Muscle of arm (tissue), 14 donors: ENCODE measurements at places on chromosomes 5 and 9. TPM values are rescaled to one million over a fixed set of nuclear protein-coding genes. Genes with fewer than 3 reads are reported as not detected.

CMYA5 gene
- polyA plus RNA-seq = 230 TPM

C9orf78 gene
- 49.7 TPM for polyA plus RNA-seq

NPR2 gene
- not detected for polyA plus RNA-seq

MCC gene
- 22.8 TPM for polyA plus RNA-seq

SPINK4 gene
- polyA plus RNA-seq = 0.49 TPM

PTPN3 gene
- polyA plus RNA-seq = not detected

QRFP gene
- 0.41 TPM for polyA plus RNA-seq

APC gene
- polyA plus RNA-seq = 30.7 TPM

ANKRD20A1 gene
- polyA plus RNA-seq = not detected

ATOX1 gene
- polyA plus RNA-seq = 46.3 TPM

HAVCR1 gene
- polyA plus RNA-seq = 2.5 TPM

CNTNAP3 gene
- 1.7 TPM for polyA plus RNA-seq

FER gene
- polyA plus RNA-seq = 11.8 TPM

CFAP77 gene
- polyA plus RNA-seq = not detected

RLN2 gene
- polyA plus RNA-seq = 0.54 TPM

LCN10 gene
- not detected for polyA plus RNA-seq

GRCh38 chr5:7852542-7852941, 1.6 kb upstream of the CFAP90 start:
- no peak for DNase-seq

DNA sequence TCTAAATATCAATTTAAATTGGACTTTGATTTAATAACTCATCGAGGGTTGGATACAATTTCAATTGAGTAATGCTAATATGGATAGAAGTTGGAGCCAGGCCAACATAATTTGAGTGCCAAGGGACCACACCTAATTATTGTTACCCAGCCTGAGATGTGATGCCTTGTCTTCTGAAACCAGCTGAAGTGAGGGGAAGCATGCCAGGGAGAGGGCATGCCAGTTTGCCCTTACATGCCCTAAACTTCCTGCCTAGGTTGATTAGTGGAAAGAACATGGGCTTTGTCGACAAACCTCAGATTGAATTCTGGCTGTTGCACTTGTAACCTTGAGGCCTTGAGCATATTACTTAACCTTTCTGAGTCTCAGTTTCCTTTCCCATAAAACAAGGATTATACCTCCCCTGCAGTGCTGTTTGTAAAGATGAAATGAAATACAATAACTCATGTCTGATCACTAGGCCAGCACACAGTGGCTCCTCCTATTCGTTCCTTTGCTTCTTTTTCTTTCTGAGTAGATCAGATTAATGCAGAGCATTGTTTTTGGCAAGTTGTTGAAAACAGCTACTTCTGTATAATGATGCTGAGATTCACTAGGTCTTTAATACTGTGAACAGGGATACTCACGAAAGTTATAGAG, 412.8 kb downstream of the TLE4 start:
- DNase-seq = no peak

DNA sequence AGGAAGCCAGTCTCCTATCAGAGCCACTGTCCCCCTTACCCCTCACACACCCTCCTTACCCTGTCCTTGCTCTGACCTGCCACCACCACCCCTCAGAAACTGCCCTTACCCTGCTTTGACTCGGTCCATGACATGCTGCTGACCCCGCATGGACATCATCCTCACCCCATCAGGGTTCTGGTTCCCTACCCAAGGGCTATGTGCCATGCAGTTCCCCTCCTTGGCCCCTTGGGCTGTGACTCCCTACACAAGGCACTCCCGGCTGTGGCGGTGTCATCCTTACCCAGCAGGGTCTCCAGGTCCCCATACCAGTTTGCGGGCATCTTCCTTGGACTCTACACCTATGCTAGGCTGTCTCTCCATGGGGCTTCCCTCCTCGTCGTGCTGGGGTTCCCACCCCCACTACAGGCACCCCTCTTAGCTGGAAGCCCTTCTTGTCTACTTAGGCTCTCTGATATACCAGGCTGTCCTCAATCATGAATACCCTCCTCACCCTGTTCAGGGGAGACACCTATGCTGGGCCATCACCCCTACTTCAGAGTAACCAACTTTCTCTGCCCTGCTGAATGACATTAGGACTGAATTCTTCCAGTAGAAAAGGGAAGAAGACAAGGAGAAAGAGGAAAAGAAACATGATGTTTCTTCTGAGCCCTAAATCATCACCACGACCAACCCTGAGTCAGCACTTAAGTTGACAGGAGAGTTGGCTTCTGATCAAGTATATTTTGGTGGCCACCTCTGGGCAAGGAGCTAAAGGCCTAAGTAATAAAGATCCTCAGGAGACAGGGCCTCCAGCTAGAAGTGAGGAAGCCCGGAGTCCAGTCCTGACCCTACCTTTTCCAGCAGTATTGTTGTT, 115.2 kb downstream of the GCNT1 start:
- no peak for DNase-seq

DNA sequence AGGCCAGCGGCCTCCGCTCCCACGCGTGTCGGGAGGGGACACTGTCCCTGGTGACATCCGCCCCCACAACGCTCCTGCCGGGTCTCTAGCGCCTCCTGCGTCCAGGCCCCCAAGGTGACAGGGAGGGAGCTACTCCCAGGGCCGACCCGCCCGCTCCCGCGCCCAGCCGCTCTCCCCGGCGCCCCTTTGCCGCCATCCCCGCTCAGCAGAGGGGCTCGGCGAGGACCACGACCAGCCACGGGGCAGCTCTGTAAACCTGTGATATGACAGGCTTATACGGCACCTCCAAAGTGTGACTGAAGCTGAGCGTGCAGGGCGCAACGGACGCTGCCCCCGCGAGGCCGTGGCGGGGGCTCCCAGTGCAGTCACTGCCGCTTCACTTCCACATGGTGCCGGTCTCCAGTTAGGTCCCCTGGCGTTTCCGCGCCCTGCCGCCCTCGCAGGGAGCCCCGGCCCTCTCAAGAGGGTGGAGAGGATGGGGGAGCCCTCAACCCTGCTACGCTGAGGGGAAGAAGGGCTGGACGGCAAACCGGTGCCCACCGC, 978 bp upstream of the ADCY2 start:
- no peak for DNase-seq

DNA sequence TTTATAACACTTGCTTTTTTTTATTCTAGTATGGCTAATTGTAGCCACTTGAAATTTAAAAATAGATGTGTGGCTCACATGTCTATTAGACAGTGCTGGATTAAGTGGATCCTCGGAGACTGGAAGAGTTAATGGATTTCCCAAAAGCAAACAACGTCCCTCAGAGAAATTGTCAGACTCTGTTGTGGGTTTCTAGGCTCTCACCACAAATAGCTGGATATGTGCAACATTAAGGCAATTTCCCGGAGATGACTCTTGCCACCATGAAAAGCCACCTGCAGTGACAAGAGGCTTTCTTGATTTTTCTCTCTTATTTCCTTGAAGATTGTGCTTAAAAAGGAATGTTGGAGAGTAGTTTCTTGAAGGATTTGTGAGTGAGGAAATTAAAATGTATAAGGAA, 43.2 kb downstream of the TMEM167A start:
- no peak for DNase-seq

DNA sequence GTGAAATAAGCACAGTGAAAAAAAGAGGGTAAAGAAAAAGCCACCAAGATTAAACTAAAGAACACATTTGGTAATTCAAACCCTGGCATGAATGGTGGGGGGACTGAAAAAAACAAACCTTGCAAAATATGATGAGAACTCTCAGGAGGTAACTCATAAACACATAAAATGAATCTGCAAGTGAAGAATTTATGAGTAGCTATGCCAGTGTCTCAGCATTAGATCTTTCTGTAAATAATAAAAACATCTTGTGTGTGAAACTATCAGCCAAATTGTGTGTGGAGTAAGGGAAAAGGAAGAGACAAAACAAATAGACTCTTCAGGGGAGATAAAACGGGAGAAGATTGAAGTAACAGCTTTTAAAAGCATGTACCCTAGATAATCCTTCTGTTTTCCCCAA, 129.6 kb upstream of the SPEF2 start:
- no peak for DNase-seq

GRCh38 chr9:126515001-126515872, 98.5 kb upstream of the LMX1B start:
- DNase-seq = no peak

- no peak for DNase-seq
Observed at GRCh38 chr5:62614355-62614754, 35.7 kb downstream of the LRRC70 start.

DNA sequence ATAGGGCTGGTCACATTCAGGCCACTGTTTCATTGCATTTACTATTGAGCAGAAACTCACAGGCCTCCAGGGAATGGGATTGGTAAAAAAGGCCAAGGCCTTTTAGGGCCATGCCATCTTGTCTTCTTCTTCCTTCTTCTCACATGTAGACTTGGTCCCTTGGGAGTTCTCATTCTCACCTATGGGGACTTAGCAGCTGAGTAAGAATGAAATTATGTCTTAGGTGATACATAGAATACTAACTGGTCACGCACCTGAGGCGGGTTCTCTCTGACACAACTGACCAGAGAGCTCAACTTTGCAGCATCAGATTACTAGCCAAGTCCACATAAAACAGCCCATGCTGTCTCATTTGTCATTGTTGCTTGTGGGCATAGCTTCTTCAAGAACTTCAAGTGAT, 641.8 kb downstream of the EFNA5 start:
- DNase-seq = no peak

DNA sequence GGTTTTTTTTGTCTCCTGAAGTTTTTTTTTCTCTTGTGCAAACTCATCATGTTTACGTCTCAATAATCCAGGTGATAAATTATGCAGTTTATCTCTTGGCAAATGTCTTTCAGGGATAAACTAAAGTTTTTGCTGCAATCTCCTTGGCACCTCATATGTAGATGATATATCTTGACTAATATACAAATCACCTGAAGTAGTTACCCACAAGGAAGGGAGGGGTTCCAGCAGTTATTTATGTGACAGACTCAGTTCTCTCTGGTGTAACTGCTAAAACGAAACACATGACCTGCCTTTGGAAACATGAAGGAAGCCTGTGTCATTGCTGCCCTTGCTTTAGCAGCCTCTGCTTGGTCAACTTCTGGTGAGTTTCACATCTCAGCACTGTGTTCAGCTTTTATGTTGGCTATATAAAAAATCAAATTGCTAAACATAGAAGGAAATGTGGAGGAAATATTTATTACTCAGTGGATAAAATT, 39.3 kb upstream of the KIAA1958 start:
- DNase-seq = no peak

- DNase-seq = no peak
Observed at GRCh38 chr9:127926906-127927200, 3.7 kb downstream of the PIP5KL1 start.

- no peak for DNase-seq
Observed at GRCh38 chr9:122179690-122180074, 20.0 kb downstream of the MORN5 start.

GRCh38 chr5:160524827-160525226, 103.2 kb downstream of the PTTG1 start:
- no peak for DNase-seq

DNA sequence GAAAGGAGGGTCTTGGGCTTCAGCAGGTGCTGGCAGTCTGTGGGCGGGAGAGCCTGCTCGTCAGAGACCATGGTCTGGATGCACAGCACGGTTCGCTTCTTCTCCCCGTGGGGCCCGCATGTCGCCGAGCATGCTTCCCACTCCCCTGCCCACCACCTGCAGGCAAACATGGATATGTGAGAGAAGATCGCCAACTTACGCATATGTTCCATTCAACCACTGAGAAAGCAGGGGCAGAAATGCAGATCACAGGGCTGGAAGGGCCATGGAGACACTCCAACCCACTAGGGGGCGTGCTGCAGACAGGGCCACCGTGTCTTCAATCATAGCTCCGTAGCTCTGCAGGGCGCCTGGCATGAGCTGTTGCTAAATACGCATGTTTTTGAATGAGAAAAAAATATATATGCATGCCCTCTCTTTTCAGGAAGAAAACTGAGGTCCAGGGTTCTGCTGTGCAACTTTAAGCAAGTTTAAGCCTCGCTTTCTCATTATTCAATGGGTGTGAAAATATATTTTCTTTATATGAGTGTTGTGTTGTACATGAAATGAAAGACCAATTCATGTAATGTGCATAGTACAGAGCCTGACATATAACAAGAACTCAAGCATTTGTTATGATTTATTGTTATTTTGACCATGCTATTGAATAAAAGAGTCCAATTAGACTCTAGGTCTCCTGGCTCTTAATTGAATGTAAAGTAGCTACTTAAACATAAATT, 148.0 kb downstream of the TARS1 start:
- no peak for DNase-seq

- DNase-seq = no peak
Observed at GRCh38 chr5:68345582-68345981, 130.0 kb downstream of the PIK3R1 start.

- DNase-seq = no peak
Observed at GRCh38 chr9:130010151-130010988, 32.6 kb downstream of the FNBP1 start.

DNA sequence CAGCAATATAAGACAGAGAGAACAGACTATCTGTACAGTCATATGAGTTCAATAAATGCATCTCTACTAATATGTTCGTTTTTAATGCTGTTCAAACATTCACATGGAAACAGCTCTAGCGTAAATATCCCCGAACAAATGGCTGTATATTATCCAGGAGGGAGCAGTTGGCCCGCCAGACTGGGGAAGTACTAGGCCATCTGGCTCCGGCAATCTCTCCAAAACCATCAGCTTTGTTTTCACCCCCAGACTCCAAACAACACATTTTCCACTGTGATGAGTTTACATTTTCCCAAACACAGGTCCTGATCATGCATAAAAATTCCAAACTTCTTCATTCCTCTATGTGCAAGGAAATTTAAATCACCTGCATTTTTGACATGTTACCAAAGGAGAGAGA, 8.7 kb downstream of the EBF1 start:
- peak; percentile 85 for DNase-seq

DNA sequence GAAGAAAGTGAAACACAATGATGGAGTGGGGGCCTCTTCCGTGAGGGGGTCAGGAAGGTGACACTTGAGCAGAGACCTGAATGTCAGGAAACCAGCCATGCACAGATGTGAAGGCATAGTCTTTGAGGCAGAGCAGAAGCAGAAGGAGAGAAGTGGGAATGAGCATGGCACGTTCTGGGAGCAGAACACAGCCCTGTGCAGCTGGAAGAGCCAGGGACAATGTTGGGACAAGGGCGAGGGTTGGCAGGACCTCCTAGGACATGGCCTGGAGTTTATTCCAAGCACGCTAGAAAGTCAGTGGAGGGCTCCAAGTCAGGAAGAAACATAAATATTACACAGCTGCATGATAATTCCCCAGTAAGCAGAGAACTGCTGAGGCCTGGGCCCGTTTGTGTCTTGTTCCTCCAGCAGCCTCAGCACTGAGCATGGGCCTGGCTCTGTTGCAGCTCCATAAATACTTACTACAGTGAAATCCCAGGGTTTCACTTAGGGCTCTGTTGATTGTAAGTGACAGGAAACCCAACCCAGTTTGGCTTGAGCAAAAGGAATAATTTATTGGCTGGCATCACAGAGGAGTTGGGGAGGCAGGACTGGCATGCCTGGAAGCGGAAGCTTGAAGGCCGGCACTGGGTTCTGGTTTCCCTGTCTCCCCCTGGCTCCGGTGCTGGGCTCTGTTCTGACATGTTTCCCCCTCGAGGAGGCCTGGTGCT, 66.2 kb downstream of the MVB12B start:
- no peak for DNase-seq

- DNase-seq = no peak
Observed at GRCh38 chr5:68395302-68395701, 179.7 kb downstream of the PIK3R1 start.
